ENCODE measurements at places on chromosomes 12 and 14.

DNA sequence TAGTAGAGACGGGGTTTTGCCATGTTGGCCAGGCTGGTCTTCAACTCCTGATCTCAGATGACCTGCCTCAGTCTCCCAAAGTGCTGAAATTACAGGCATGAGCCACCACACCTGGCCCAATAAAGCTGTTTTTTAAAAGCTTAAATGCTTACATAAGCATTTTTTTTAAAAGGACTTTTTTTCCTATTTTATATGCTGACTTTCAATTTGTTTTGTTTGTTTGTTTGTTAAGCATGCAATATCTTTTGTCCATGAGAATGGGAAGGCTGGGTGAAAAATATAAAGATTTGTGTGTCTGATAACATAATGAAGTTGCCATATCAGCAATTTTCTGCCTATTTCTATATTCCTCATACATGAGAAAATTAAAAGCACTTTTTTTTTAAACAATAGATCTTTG, 17.0 kb upstream of the SLC2A13 start:
- no peak for DNase-seq

GRCh38 chr12:96729886-96730285, 177.2 kb upstream of the NEDD1 start:
- DNase-seq, result no peak

GRCh38 chr12:95548539-95549391, 2.5 kb downstream of the USP44 start:
- no peak for DNase-seq

- DNase-seq, result no peak
Observed at GRCh38 chr12:92394895-92395294, 249.2 kb upstream of the BTG1 start.

GRCh38 chr12:26273811-26274210, 78.4 kb downstream of the SSPN start:
- no peak for DNase-seq

- no peak for DNase-seq
Observed at GRCh38 chr12:100447381-100447780, 26.3 kb upstream of the NR1H4 start.

DNA sequence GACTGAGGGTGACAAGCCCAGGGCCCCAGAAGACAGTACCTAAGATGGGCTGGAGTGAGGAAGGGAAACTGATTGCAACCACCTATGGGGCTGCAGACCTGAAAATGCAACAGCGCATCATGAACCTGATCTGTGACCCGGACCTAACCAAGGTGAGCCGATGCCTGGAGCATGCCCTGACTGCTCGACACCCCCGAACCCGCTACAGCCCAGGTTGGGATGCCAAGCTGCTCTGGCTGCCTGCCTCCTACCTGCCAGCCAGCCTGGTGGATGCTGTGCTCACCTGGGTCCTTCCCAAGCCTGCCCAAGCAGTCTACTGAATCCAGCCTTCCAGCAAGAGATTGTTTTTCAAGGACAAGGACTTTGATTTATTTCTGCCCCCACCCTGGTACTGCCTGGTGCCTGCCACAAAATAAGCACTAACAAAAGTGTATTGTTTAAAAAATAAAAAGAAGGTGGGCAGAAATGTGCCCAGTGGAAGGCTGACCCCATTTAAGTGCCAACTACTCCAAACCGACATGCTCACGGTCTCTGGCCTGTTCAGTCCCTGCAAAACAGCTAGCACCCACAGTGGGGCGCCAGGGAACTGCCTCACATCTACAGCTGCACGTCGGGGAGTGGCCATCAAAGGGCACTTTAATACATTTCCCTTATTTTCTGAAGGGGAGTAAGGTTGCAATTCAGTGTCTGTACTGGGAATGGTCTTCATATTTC, 4.2 kb downstream of the RDH5 start:
- DNase-seq, result no peak

DNA sequence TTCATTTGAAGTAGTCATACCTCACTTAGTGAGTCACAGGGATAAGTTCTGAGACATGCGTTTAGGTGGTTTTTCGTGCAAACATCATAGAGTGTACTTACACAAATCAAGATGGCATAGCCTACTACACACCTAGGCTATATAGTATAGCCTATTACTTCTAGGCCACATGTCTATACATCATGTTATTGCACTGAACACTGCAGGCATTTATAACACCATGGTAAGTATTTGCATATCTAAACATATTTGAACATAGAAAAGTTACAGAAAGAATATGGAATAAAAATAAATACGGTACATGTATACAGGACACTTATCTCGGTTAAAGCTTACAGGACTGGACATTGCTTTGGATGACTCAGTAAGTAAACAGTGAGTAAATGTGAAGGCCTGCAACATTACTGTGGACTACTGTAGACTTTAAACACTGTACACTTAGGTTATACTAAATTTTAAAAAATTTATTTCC, 670.6 kb downstream of the SLC16A7 start:
- DNase-seq, result peak; percentile 23

DNA sequence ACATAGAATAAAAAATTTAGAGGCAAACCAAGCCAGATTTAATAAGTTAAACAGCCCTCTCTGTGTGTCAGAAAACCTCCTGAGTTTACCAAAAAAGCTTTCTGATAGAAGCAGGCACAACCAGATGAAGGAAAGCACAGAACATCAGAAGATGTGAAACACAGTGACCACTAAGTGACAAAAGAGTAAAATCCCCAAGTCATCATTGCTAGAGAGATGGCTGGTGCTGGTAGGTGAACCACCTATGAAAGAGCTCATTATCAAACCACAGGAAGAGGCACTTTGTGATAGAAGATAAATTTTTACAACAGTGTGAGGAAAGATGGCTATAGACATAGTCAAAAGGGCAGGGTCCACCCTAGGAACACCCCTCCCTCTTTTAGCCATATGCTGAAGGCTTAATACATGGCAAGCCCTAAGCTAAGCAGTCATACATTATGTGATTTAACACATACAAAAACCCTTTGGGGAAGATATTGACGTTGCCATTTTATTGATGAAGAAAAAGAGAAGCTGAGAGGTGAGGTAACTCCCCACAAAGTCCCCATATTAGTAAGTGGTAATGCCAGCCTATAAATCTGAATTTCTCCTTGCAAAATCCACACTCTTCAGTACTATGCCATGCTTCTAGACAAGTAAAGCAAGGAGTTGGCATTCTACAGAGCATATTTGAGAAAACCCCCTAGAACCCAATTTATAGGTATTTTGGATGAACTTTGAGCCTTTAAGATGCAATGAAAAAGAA, 449.9 kb downstream of the LRIG3 start:
- no peak for DNase-seq

- DNase-seq, result no peak
Observed at GRCh38 chr12:5163661-5164060, 120.0 kb downstream of the KCNA5 start.

- DNase-seq, result no peak
Observed at GRCh38 chr12:9606736-9607372, 862 bp downstream of the KLRB1 start.

DNA sequence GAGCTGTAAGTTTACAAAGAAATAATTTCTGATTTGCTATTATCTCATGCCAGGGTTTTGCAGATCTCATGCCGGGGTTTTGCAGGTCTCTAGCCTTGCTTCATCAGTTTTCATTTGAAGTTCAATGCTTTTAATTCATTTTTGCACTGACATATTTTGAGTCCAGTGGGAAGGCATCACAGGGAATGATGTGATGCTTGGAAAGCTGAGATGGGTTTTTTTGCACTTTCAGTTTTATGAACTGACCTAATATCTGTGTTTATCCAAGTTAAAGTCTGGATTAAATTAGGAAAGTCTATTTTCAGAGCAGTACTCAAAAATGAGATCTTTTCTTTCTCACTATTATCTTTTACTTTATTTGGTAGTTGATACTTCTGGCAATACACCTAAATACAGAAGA, 23.6 kb upstream of the REP15 start:
- no peak for DNase-seq

- no peak for DNase-seq
Observed at GRCh38 chr12:24554612-24555295, 394.1 kb downstream of the BCAT1 start.

- no peak for DNase-seq
Observed at GRCh38 chr12:2607881-2608607, 186.7 kb upstream of the FKBP4 start.

GRCh38 chr12:103973909-103974308, 8.2 kb downstream of the TDG start:
- no peak for DNase-seq

DNA sequence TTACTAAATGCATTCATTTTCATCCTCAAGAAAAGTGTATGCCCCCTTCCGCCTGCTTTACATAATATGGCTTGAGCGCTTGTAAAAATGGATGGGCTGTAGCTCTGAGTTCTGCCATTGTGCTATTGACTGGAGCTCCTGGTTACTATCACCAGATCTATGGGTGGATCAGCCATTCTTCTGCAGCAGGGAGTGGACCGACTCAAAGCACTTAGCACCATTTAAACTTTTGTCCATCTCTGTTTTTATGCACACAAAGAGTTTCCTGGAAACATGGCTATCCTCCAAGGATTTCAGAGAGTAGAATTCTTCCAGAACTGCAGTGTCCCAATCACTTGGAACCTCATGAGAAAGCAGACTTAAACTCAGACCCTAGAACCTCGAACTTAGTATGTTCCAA, 4.5 kb upstream of the NUMB start:
- DNase-seq, result no peak

DNA sequence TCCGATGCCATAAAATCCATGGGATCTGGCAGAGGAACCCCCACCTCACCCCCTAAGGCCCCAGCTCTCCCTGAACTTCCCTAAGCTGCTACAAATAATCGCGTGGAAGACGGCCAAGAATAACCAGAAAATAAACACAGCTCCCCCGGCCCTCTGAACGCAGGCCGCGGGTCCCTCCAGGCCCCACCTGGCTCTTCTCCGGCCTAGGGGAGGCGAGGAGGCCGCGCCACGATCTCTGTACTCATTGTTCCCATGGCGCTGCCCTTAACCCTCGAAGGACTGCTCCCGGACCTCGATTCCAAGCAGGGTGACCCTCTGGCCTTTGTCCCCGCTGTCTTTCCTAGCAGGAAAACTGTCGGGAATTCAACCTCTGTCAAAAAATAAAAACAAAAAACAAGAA, 33.9 kb upstream of the TBX5 start:
- DNase-seq, result no peak

DNA sequence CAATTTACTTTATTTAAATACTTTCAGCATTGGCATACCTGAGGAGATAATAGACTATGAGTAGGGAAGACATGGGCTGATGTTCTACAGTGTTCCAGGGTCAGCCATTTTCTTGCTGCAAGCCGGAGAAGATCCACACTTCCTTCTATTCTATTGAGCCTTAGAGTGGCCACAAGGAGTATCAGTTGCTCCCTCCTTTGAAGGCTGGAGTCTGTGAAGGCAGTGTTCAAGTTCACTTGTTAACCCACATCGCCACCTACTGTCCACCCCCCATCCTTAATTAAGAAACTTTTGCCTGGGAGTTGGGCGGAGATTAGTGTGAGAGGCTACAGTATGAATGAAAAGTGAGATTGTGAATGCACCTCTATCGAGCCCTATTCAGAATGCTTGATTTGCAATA, 666.6 kb downstream of the NRXN3 start:
- DNase-seq, result peak; percentile 10

- no peak for DNase-seq
Observed at GRCh38 chr12:92438641-92439419, 264.0 kb upstream of the PLEKHG7 start.

- DNase-seq, result peak; percentile 31
Observed at GRCh38 chr12:79402606-79403005, 288.2 kb downstream of the PAWR start.

GRCh38 chr12:116604178-116604895, 45.2 kb downstream of the MAP1LC3B2 start:
- DNase-seq, result no peak

- peak; percentile 25 for DNase-seq
Observed at GRCh38 chr14:69355607-69356281, 42.4 kb downstream of the ERH start.

DNA sequence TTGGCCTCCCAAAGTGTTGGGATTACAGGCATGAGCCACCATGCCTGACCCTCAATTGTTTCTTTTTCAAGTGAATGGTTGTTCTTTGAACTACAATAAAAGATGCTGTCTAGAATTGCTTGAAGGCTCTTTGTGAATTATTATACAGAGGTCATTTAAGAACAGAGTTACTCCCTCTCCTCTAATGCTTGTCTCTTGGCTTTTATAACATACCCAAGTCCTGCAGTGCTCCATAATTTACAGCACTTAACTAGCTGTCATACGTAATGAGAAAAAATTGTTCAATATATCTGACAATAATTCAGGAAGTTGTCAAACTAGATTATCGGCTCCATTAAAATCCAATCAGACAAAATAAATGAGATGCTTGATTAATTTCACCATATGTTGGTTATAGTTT, 823.0 kb upstream of the ATXN7L3B start:
- DNase-seq, result no peak

GRCh38 chr12:27576667-27577347, 52.8 kb downstream of the PPFIBP1 start:
- no peak for DNase-seq

- no peak for DNase-seq
Observed at GRCh38 chr12:25074954-25075353, 120.0 kb downstream of the DNAI7 start.

DNA sequence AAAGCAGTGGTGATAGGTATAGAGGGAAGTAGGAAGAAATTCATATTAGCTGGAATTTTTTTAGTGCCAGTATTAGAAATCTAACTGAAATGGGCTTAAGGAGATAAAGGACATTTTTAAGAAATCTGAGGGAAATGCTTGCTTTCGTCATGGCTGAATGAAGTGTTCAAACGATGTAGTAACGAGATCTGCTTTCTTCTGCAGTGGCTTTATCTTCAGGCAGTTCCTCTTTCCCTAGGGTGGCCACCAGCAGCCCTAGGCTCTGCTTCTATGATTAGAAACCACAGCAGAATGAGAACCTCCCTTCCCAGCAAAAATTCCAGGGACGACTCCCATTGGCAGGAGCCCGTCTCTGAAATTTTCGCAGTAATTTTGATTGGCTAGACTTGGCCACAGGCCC, 163.9 kb upstream of the FRMD6 start:
- DNase-seq, result no peak

GRCh38 chr12:86081843-86082242, 174.3 kb downstream of the MGAT4C start:
- no peak for DNase-seq

DNA sequence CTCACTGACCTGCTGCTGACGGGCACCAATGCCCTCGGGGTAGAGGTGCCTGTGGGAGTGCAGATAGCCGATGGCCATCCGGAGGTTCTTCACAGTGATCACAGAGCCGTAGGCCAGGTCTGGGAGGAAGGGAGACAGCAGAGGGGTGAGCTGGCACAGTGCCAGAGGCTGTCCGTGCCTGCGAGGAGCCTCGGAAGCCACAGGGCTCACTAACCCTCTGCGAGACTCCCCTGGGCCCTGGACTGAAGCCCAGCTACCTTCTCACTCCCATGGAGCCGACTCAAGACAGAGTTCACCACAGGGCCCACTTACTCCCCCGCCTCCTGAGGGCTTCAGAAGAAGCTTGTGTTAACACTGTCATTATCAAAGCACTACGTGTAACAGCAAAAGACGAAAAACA, 24.5 kb downstream of the POMT2 start:
- no peak for DNase-seq
